ENCODE measurements at places on chromosomes 16 and 17.

GRCh38 chr16:68972720-68973119 lies 129.4 kb downstream of the TANGO6 start:
- DNase-seq = no peak

- DNase-seq = no peak
These were observed 166.9 kb downstream of the LGALS9B start for GRCh38 chr17:20300436-20300934.

DNA sequence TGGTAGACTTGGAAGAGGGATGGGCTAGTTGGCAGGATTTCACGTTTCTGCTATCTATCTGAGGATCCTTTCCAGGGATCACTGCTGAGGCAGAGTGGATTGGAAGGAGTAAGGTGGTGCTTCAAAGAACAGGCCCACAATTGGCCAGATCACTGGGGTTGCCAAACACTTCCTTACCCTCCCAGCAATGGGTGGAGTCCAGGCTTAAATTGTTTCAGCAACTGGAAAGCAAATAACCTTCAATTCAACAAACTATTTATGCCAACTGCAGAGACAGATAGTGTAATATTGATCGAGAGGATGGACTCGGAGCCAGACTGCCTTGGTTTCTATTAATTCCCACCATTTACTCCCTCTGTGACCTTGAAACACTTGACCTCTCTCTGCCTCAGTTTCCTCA lies 2.1 kb downstream of the ARRB2 start:
- no peak for DNase-seq

DNA sequence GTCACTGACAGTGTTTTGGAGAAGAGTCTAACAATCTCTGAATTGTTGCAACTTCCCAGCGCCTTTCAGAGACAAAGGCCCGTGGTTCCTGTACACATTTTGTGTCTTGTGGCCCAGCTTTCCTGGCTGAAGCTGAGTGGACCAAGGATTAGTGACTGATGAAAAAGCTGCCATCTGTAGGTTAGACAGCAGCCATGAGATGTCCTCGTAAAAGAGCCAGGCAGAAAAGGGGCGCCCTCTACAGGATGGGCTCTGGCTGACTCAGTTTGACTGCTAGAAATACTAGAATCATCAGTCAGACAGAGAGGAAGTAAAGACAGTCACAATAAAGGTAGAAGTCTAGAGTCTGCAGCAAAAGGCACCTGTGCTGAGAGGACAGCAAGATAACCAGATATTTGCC lies 26.5 kb upstream of the NF1 start:
- DNase-seq = peak; percentile 55

GRCh38 chr16:37511-37910 lies 15.9 kb downstream of the POLR3K start:
- no peak for DNase-seq

GRCh38 chr16:88798772-88799455 lies 4.7 kb upstream of the CDT1 start:
- no peak for DNase-seq

- no peak for DNase-seq
These were observed 29.6 kb upstream of the FOXK2 start for GRCh38 chr17:82489851-82490511.

GRCh38 chr17:49914096-49914490 lies 54.9 kb upstream of the DLX4 start:
- no peak for DNase-seq

GRCh38 chr16:77541165-77541564 lies 106.3 kb upstream of the ADAMTS18 start:
- DNase-seq = no peak

DNA sequence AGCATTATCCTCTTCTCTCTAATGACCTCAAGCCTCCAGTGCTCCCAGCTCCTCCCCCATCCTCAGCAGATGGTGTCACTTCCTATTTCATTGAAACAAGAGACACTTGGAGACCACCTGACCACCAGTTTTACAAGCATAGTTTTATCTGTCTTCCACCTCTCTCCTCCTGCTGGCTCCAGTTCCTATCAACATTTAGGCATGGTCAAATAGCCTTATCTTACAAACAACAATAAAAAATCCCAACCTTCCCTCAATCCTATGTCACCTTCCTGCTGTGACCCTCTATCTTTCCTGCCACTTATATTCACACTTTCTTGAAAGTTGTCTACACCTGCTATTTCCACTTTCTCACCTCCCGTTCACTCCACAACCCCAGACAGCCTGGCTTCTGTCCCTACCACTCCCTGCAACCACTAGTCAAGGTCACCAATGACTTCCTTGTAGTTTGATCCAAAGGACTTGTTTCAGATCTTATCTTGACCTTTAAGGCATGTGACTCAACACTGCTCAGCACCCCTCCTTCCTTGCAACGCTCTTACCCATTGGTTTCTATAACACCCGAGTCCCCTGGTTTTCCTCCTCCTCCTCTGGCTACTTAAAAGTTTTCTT lies 4.3 kb upstream of the NTN1 start:
- no peak for DNase-seq

DNA sequence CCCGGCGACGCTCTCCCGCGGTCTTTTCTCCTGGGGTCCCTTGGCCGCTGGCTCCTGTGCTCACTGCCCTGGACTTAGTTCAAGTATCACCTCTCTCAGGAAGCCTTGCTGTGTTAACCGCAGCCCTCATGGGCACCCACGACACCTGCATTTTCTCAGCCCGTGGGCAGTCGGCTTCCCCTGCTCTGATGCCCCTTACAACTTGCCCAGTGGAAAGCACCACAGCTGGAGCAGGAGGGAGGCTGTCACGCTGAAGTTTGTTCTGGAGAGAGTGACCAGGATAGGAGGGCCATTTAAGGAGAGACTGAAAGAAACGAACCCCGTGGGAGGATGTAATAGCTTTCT lies 395 bp downstream of the STXBP4 start:
- no peak for DNase-seq

DNA sequence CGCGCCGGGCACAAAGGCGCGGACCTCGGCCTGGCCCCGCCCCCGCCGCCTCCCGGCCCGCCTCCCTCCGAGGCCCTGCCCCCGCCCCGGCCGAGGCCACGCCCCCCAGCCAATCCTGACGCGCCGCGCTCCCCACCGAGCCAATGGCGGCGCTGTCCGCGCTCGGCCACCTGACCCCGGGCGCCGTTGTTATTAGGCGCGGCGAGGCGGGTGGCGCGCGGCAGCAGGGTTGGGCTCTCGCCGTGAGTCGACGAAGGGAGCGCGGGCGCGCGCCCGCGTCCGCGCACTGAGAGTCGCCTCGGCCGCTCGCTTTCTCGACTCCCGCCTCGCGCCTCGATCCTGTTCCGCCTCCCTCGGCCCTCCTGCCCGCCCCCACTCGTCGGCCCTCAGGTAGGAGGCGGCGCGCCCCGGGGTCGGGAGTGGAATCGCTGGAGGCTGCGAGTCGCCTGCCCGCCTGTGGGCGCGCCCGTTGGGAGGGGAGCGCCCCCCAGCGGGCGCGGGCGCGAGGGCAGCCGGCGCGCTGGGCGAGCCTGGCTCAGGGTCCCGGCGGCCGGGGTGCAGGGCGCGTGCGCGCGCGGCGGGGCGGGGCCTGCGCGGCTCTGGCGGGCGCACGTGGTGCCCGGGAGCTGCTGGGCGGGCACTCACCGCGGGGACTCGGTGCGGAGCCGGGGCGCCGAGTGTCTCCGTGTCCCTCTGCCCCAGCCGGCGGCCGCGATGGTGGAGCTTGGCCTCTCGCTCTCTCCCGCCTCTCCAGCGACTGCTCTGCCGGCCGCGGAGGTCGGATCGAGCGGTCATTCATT lies 405 bp upstream of the CBLN1 start:
- DNase-seq = peak; percentile 73

DNA sequence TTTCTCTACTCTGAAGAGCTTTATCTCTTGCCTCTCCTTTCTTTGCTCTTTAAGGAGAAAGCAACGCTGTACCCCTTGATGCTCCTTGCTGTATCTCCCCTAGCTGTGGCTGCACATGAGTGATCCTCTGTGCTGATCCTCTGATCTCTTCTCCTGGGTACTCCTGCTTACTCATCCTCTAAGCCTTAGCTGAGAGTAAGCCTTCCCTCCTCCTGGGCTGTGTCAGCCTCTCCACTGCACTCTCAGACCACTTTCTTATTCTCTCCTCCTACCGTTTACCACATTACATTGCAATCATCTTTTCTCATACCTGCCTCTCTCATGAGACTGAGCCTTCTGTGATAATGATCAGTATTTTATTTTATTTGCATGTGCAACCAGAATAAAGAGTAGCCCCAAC lies 25.1 kb downstream of the SOX9 start:
- DNase-seq = no peak

- DNase-seq = no peak
These were observed 45.2 kb downstream of the RNF112 start for GRCh38 chr17:19456016-19456927.

GRCh38 chr16:58421529-58421928 lies 29.3 kb downstream of the GINS3 start:
- DNase-seq = no peak

GRCh38 chr17:46194393-46195216 lies 1.4 kb upstream of the KANSL1 start:
- no peak for DNase-seq

GRCh38 chr16:83653785-83654184 lies 154.0 kb upstream of the HSBP1 start:
- no peak for DNase-seq

DNA sequence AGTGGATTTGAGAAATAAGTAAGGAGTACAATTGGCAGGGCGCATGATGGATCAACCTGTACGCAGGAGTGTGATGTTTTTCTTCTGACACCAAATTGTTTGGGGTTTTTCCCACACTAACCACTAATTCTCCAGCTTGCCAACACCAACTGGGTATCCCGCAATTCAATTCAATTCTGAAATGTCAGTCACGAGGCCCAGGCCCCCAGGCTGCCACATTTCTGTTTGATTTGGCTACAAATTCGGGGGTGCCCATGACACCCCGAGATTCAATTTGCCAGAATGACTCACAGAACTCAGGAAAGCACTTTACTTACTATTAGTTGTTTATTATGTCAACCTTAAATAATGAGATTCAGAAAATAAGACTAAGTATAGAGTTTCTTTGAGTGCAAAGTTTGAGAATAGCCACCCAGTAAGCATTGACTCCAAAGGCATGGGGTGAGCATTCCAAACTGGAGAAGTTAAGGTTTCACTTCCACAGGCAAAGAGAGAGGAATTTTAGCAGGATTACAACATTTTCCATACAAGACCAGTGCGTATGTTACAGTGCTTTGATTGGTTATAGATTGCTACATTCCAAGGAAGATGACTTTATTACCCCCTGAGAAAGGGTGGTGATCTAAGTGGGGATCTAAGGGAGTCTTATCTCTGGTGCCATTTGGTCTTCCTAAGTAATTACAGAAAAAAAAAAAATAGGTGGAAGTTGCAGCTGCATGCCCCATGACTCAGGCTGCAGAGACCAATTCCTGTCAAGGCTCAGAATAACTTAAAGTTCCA lies 11.5 kb downstream of the SLC46A1 start:
- no peak for DNase-seq

- DNase-seq = no peak
These were observed 8.6 kb upstream of the LASP1NB start for GRCh38 chr17:38916771-38917170.

DNA sequence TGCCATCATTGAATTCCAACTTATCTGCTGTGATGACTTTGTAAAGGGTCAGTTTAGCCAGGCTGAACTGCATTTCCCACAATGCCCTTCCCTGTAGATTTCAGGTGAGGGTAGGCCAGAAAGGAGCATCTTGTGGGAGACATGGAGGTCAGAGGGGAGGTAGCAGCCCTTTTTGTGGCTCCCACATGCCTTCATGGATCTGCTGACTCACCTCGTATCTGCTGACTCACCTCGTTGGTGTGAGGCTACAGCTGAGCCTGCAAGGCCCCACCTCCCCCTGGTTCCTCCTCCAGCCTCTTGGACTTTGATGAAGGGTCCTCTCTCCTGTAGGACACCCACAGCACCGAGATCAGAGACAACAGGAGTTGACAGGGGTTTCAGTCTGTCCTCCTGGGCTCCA lies 102.5 kb downstream of the SALL1 start:
- no peak for DNase-seq

- no peak for DNase-seq
These were observed 36.3 kb downstream of the NOL11 start for GRCh38 chr17:67754001-67754400.

DNA sequence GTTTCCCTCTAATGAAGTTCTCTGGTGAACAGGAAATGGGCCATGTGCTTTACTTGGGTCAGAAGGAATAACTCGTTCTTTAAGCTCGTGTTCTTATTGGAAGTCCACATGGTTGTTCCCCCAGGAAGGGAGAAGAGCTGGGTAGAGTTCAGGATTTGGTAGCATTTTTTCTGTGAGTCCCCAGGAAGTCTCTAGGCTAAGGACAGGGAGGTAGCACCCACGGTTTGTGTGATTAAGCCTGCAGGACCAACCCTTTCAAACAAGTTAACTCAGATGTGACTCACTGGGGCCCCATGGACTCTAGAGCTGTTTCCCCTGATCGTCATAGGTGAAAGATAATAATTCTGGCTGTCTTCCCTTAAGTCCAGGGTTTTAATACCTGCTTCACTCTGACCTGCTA lies 16.4 kb downstream of the SAP30BP start:
- no peak for DNase-seq

DNA sequence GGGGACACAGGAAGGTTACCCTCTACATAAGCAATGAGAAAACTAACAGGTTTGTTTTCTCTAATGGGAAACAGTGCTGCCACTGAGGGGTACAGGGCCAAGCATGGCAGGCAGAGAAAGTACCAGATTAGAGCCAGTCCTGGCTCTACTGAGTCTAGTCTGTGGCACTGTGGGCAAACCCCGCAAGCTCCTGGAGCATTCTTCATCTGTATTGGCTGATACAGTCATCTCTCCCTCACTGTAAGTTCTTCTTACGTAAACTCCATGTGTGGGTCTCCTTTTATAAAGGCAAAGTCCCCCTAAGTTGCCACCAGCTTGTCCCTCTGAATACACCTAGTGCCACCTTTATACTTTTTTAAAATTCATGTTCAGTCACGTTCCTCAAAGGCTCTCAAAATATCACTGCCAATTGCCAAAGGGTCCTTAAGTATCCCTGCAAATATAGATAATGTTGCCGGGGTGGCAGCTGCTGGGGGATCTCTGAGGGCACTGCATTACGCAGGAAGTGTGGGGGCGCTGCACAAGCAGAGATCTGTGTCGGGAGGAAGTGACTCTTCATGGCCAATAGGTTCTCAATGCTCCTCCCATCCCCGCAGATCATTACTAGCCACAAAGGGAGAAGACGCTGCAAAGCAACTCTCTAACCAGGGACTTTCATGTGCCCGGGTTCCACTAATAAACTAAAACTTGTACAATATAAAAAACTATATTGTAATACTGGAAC lies 18.8 kb downstream of the XPO6 start:
- peak; percentile 66 for DNase-seq

Measured in stimulated activated CD4-positive, alpha-beta T cell treated with anti-CD3 and anti-CD28 coated beads, Interleukin-15, amount 100 ng/mL, for 48 hours (primary cell).